Thoracic aorta (tissue), 2 donors: ENCODE measurements at places on chromosomes 5 and 9. TPM values are rescaled to one million over a fixed set of nuclear protein-coding genes. Genes with fewer than 3 reads are reported as not detected.

Gene PCDHAC1
- 0.71 TPM for total RNA-seq

DNA sequence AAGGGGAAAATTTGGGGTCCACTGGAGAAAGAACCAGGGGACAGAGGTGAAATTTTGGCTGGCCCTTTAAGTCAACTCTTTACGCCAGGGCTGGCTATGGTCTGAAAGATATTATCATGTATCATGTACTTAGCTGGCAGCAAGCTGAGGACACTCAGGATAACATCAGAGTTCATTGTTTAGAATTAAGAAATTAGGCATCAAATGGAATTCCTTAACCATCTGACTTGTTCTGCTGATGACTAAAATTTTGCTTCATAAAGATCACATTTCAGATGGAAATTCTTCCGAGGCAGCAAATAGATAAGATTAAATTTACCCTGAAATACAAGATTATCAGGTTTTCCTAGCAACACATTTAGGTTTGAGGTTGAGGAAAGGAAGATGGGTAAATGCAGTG lies 269.4 kb upstream of the KLF9 start:
- no peak for DNase-seq

Gene C9orf153
- total RNA-seq, result 0.68 TPM

- no peak for DNase-seq
Observed at GRCh38 chr5:167792514-167792913, 498.9 kb upstream of the WWC1 start.

GRCh38 chr5:39282561-39282960 lies 63.2 kb upstream of the FYB1 start:
- DNase-seq, result no peak

Gene PCDHB7
- total RNA-seq, result 7.1 TPM

DNA sequence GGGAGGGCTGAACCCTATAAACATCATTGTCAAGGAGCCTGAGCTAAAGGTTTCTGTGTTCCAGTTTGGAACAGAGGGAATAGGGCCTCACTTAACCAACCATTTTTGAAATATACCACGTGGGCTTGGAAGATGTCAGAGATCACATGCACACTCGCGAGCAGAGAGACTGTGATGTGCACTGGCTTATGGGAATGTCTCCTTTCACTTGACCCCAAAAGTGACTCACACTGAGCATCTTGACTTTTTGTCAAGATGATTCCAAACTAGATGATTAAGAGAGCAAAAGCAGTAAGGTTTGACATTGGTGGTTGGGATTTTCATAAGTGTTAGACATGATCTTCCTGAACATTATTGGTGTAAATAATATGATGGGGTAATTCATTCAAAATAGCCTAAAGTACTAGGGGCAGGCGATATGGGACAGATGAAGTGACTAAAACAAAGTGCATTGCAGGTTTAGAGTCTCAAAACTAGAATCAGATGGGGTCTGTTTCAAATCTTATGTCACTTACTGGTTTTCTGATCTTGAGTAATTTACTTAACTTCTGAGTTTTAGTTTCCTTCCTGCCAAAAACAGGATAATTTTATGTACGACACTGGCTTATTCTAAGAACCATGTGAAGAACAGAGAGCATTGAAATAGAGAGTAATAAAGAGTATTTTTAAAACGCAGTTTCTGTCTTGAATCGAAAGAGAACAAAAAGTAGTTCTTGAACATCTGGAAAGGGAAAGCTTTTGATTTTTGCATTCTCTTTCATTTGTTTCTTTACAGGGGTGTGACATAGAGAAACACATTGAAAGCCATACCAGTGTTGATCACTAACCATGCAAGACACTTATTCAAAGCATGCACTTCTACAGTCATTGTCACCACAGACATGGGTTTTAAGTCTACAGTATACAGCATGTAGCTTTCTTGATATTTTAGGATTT lies 383.0 kb downstream of the DIRAS2 start:
- no peak for DNase-seq

DNA sequence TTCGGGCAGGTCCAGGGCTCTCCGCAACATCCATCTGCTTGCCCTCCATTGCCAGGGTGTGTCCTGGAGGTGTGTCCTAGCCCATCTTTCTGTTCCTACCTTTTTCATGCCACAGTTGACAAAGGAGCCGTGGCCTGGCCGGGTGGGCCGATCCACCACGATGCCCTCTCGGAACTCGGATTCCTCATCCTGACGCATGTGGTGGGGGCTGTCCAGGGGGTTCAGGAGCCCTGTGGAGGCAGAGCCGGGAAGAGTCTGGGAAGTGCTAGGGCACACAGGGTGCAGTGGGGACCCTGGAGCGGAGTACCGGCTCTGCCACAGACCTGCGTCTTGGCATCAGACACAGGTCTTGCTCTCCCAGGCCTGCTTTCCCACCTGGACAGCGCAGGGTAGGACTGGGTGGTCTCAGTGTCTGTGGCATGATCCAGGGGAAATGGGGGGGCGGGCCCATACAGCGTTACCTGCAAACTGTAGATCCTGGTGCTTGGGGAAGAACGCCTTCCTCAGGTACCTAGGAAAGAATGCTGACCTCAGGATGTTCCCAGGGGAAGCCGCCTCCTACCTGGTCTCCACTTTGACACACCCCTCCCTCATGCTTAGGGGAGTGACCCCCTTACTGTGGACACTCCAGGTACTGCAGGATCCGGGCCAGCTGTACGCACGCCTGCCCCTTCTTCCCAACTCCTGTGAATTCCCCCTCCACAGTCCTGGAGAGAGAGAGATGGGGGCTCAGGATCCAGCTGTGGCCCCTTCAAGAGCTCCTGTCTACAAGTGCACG lies 3.5 kb downstream of the SPOUT1 start:
- no peak for DNase-seq

Gene SLCO6A1
- not detected for total RNA-seq

Gene PCDHA5
- 0.85 TPM for total RNA-seq

DNA sequence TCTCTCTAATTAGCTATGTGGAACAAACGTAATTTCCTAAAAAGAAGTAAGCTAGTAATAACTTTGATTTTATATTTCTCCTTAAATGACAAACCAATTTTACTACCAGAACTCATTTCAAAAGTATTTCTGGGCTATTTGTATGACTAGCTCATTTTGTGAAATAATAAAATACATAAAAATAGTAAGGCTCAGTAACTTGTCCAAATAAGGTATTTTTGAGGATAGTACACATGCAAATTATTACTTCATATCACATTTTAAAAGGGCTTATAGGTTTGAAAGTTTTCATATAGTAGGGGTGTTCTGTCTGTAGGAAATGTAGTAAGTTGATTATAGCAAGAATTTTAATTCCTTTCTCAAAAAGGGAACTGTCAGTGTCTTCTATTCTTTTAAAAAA lies 26.5 kb downstream of the C9orf85 start:
- DNase-seq, result no peak

GRCh38 chr9:4111233-4112008 lies 188.4 kb downstream of the GLIS3 start:
- no peak for DNase-seq

Gene BAAT
- not detected for total RNA-seq

- DNase-seq, result no peak
Observed at GRCh38 chr9:5698810-5699556, 70.1 kb downstream of the RIC1 start.

- no peak for DNase-seq
Observed at GRCh38 chr9:6272229-6272598, 56.0 kb upstream of the TPD52L3 start.

Gene AFAP1L1
- total RNA-seq, result 10.4 TPM

Gene MSMP
- not detected for total RNA-seq

GRCh38 chr5:141084487-141084989 lies 9.9 kb upstream of the PCDHB2 start:
- DNase-seq, result no peak

GRCh38 chr5:174356536-174356935 lies 311.0 kb downstream of the NSG2 start:
- no peak for DNase-seq

DNA sequence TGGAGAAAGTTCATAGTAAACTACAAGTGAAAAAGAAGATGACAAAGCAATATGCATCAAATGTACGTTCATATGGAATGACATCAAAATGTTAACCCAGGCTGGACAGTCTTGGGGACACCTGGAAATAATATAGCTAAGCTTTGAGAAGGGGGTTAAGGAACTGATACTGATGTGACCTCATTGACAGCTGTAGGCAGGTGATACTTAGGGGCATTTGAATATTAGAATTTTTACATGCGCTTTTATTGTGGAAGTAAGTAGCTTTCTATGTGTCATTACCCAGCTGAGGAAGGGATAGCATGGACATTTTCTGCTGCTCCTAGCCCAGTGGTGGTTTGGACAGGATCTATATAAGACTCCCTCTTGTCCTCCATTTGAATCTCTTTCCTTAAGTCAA lies 299.7 kb downstream of the CWC27 start:
- no peak for DNase-seq

DNA sequence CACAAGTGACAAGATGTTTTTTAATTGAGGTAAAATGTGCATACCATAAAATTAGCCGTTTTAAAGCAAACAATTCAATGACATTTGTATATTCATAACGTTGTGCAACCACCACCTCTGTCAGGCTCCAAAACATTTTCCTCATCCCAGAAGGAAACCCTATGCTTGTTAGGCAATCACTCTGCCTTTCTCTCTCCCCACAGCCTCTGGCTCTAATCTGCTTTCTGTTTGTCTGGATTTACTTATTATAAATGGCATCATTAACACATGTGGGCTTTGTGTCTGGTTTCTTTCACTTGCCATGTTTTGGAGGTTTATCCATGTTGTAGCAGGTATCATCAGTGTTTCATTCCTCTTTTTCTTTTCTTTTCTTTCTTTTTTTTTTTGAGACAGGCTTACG lies 1.4 kb upstream of the N4BP3 start:
- no peak for DNase-seq

Gene IFNW1
- total RNA-seq, result not detected

DNA sequence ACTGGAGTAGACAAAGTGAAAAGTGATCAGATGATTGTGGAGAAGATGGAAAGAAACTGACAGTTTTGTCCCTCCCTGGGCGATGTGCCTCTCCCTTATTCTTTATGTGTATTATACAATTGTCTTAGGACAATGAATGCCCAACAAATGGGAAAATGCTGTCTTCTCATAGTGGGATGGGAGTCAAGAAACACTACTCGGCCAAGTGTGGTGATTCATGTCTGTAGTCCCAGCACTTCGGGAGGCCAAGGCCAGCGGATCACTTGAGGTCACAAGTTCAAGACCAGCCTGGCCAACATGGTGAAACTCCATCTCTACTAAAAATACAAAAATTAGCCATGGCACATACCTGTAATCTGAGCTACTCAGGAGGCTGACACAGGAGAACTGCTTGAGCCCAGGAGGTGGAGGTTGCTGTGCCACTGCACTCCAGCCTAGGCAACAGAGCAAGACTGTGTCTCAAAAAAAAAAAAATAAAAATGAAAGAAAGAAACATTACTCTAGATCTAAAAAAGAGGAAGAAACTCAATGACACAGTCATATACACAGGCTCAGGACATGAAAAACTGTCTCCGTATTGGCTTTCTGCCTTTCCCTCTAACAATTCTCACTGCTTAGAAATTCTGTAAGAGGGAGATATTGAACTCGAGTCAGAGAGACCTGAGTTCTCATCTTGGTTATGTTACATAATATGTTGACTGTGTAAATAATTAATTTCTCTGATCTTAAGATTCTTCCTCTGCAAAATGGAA lies 67.9 kb upstream of the TARS1 start:
- no peak for DNase-seq

- no peak for DNase-seq
Observed at GRCh38 chr9:2709645-2710101, 7.6 kb upstream of the KCNV2 start.

- no peak for DNase-seq
Observed at GRCh38 chr9:126341902-126342301, 15.3 kb downstream of the MVB12B start.

Gene IFNK
- total RNA-seq, result not detected

- no peak for DNase-seq
Observed at GRCh38 chr9:100600521-100601079, 22.7 kb downstream of the CAVIN4 start.

DNA sequence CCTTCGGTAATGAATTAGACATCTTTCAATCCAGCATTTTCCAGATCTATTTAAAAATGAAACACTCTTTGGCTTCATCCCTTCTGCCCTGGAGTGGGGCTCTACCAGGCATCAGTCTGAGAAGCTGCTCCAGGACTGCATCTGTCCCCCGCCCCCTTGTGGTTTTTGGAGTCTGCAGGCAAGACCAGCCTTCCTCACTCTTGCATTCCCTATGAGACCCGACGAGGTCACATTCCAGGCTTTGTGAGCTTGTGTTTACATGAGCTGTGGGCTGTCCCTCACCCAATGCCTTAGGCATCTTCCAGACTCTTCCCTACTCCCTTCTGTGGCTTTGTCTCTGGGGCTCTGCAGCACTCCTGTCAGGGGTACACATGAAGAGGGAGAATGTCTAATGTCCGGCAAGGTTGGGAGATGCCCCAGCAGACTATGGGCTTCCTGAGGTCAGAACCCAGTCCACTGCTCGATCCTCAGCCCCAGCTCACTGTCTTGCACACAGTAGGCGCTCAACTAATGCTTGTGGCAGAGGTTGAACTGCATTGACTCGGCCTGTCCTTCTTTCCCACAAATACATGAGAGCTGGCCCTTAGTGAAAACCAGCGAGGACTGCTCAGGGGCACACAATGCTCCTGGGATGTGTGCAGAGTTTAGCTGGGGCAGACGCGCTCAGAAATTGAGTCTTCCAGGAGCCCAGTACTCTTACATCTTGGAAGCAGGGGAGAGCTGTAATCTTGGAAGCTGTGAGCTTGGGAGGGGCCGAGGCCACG lies 11.7 kb upstream of the GADD45G start:
- no peak for DNase-seq

GRCh38 chr5:10601246-10602030 lies 37.6 kb downstream of the ANKRD33B start:
- DNase-seq, result peak; percentile 71

DNA sequence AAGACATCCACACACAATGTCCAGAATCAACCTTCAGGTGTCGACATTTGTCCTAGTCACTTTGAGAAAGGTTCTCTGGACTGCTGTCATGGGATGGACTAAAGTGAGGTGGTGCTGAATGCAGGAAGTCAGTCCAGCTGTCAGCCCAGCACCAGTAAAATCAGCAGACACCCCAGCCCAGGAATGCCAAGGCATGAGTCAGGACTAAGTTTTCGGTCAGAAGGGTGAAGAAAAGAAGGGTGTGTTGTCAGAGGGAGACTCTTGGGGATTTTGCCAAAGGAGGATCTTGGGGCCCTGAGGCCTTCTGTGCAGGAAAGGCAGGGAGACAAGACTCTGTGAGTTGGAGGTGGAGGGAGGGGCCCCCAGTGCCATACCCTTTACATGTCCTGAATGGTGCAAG lies 69.0 kb upstream of the XPA start:
- no peak for DNase-seq

GRCh38 chr5:17163221-17163620 lies 54.2 kb upstream of the BASP1 start:
- DNase-seq, result no peak

Gene PRLR
- 2.6 TPM for total RNA-seq

DNA sequence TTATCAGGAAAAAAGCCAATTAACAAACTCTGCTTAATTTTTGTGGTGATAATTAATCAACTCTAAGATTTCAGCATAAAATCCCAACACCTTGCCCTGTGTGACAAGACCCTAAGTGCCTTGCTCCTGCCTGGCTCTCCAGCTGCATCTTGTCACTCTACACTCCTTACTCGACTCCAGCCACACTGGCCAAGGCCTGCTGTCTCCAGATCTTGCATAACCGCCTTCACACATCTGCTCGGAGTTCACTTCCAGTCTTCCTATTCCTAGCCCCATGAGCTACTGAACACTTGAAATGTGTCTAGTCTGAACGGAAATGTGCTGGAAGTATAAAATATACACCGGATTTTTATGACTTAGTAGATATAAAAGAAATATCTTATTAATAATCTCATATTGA lies 259.6 kb downstream of the EPB41L4A start:
- DNase-seq, result no peak

- no peak for DNase-seq
Observed at GRCh38 chr9:116191576-116192415, 38.2 kb downstream of the PAPPA start.

Gene PCDHA1
- total RNA-seq, result not detected
